Mesenteric fat pad (tissue), 1 donor: ENCODE measurements at places on chromosomes 11 and 22. TPM values are rescaled to one million over a fixed set of nuclear protein-coding genes. Genes with fewer than 3 reads are reported as not detected.

- no peak for DNase-seq
Measured at GRCh38 chr11:124643605-124644425, 21.2 kb downstream of the TBRG1 start.

ARL14EP gene
- 21.5 TPM for total RNA-seq

NECTIN1 gene
- total RNA-seq: 11.2 TPM

GRCh38 chr22:29369460-29369859 lies 18.9 kb downstream of the AP1B1 start:
- DNase-seq: no peak

CFAP300 gene
- total RNA-seq: 3.0 TPM

DNA sequence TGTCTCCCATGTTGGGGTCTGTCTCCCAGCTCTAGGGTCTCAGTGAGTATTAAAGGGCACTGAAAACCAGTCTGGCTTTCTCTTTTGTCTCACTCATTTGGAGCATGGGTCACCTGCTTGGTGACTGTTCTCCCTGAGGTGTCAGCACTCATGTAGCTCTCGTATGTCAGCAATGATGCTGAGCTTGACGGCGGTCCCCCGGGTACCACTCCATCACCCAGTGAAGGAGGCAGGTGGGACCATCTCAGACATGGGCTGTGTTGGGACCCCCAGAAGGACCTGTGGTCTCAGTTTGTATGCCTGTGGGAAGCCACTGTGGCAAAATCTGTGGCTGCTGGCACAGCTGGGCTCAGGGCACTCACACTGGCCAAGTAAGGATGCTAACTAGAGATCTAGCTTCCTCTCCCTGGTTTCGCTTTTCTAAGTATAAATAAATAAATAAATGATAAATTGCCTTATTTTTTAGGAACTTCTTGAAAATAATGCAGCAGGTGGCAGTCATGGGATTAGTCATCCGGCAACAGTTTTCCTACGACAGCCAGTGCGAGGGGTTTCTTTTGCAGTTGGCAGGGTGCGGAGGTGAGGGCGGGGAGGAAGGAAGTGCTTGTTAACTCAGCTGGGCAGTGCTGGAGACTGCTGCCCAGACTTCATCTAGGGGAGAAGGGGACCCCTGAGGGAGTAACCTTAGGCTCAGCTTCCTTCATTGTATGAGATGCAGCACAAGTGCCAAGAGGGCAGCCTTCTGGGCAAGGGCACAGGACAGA lies 48.8 kb downstream of the OSBP2 start:
- no peak for DNase-seq

GRCh38 chr22:22038178-22038880 lies 55.7 kb upstream of the TOP3B start:
- no peak for DNase-seq

GRCh38 chr11:18280438-18281045 lies 14.5 kb downstream of the SAA1 start:
- no peak for DNase-seq

TENM4 gene
- total RNA-seq: 46.6 TPM

GRCh38 chr11:12125609-12126149 lies 15.3 kb downstream of the MICAL2 start:
- DNase-seq: no peak

SAA4 gene
- total RNA-seq: 4.1 TPM

- no peak for DNase-seq
Measured at GRCh38 chr11:129813231-129813791, 2.3 kb upstream of the TMEM45B start.

DNA sequence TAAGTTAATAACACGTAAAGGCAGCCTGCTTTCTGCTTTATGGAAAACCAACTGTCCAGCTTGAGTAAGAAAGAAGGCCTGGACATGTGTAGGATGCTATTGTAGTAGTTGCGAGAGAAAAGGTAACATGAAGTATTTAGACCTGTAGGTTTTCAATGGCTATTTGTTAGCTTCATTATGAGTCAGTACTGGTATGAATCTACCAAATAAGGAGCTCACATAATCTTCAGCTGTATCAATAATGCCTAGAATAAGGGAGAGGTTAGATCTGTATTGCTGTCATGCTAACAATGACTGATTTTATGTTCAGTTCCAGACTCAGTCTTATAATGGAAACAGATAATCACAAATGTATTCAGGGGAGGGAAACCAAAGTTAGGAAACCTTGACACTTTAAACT lies 550.3 kb downstream of the CNTN5 start:
- no peak for DNase-seq
